CD4-positive, alpha-beta T cell treated with Interleukin-6 at 100 ng/mL for 8 hours (primary cell): ENCODE measurements at places on chromosomes 12 and 14.
A peak's percentile ranks its signal among the peaks of the same experiment; 100 is the strongest.

GRCh38 chr12:54389134-54389508 is 4.6 kb upstream of the ZNF385A start:
- DNase-seq: no peak

DNA sequence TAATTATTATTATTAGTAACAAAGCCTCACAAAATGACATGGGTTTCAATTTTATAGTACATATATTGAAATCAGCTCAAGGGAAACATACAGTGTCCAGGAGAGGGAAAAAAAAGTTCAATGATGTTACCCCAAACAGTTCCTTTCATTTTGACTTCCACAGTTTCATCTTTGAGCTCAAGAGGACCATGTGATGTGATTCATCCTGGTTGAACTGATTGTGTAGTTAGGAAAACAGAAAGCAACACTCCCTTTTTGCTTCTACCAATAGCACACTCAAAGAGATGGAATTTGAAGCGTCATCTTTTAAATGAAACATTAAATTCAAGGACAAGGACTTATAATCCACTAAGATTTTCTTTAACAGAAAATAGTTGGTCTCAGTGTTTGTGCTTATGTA is 461.0 kb downstream of the FOXG1 start:
- no peak for DNase-seq

- DNase-seq: no peak
Observed at GRCh38 chr14:66240105-66240504, 246.1 kb upstream of the CCDC196 start.

- DNase-seq: no peak
Observed at GRCh38 chr14:38238878-38239277, 17.0 kb downstream of the CLEC14A start.

GRCh38 chr12:121657305-121658008 is 12.0 kb downstream of the MORN3 start:
- DNase-seq: no peak

GRCh38 chr14:64645220-64645892 is 58.9 kb upstream of the PLEKHG3 start:
- DNase-seq: no peak

- no peak for DNase-seq
Observed at GRCh38 chr14:31461545-31461944, 4.2 kb upstream of the DTD2 start.

DNA sequence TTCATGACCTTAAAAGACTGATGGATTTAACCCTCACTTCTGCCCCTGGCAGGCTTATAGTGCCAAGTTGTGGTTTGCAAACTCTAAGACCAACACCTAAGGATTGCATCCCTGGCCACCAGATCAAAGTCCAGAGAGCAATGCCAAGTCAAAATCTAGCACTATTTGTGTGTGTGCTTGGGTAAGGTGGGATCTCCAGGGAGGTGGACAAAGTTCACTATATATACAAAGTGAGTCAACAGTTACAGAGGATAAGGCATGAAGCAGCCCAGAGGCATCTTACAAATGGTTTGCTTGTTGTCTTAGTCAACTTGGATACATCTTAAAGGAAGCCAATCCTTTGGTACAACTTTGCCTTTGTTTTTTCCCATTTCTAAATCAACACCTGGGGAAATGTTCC is 137.3 kb downstream of the MSRB3 start:
- DNase-seq: no peak

DNA sequence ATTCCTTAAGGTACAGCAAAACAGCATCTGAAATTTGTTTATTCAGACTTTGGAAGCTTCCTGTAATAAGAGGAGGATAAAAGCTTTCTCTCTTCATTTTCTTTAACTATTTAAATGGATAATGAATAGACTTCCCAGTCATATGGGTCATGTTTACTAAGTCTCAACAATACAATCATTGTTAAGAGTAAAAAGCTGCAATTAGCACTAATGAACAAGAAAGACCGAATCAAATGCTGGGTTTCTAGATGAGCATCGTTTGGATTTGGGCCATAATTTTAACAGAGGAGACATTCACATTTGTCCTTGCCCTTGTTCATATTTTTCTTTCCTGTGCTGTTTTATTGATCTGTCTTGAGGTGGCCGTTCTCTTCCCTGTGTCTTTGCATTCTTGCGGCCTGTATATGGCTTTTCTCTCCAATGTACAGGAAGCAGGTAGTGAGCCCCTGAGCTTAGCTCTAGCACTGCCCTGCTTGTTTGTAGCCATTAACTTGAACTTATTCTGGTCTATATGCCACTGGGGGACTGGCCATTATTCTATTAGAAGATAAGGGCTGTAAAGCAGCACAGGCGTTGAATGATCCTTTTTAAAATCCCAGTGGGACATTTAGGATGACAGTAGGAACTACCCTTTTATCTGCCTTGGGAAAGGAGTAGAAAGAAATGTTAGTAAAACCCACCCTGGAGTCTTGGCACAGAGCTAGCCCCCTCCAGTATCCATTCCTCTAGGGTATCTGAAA is 34.6 kb downstream of the ABHD12B start:
- DNase-seq: no peak

GRCh38 chr12:19277711-19278110 is 148.2 kb downstream of the PLEKHA5 start:
- DNase-seq: no peak

GRCh38 chr12:83408851-83409250 is 722.1 kb downstream of the TMTC2 start:
- no peak for DNase-seq

- DNase-seq: no peak
Observed at GRCh38 chr14:54814076-54814475, 88.5 kb downstream of the GCH1 start.

DNA sequence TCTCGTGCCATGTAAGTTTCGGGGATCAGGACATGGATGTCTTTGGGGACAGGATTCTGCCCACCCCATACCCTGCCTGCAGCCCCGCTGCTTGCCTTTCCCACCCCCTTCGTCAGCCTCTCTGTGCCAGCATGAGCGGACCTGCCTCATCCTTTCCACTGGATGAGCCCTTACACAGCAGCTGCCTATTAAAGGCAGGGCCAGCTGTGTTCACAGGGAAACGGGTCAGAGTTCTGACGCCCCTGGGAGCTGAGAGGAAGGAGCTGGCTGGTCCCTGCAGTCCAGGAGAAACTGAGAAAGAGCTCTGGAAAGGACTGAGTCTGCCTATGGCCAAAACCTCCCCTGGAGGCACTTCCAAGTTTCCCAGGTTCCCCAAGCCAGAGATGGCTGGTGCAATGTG is 83.5 kb upstream of the NCOR2 start:
- no peak for DNase-seq

DNA sequence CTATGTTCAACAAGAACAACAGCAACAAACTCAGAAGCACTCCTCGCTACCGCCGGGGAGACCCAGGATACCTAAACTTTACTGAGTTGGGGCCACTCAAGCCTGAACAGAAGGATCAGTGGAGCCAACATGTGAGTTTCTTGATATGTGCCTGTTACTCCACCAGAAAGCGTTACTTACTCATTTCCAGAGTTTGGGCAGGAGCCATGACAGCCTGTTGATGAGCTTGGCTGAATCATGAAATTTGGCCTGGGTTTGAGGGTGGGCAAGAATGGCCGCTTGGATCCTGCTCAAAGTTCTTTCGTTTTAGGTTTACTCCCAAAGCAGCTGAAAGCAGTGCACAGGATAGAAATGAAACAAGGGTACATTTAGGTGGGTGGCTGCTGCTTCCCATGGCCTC is 12.0 kb upstream of the GALNT6 start:
- DNase-seq: no peak

- DNase-seq: no peak
Observed at GRCh38 chr12:11580125-11580751, 69.2 kb upstream of the ETV6 start.

DNA sequence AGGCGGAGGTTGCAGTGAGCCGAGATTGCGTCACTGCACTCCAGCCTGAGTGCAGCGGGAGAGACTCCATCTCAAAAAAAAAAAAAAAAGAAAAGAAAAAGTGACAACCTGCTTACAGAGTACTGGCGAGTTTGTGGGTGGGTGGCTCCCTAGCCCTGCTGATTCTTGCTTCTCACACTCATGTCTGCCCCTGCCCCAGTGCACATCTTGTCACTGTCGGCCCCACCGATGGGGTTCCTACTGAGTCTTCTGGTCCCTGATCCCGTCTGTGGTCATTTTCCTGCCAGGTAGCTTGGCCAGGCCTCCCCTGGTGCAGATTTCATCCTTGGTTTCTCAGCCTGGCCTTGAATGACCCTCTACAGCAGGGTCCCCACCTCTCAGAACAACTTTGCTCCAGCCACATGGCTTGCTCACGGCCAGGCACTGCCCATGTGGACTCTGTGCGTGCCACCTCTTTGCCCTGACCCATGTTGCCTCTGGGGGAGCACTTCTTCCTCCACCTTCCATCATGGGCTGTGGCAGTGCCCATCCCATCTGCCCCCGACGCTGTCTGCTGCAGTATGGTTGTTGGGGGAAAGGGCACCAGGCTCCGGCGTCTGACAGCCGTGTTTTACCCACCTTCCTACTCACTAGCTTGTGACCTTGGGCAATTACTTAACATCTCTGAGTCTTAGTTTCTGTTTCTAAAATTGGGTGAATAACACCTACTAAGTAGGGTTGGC is 2.1 kb upstream of the PTPN6 start:
- DNase-seq: no peak

- no peak for DNase-seq
Observed at GRCh38 chr14:75757644-75758402, 96.8 kb downstream of the TTLL5 start.

DNA sequence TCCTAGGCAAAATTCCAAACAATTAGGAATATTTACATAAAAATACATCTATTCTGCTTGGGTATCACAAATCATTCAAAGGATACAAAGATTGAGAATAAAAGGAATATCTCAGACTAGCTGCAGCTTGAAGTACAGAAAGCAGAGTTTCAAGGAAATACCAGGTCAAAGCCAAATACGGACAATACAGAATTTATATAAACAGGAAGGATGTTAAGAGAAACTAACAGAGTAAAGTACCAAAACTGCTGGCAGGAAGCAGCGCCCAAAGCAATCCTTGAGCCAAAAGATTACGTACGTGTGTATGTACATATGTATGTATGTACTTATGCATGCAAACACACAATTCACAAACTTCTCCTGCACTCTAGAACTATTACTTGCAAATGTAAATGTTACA is 86.6 kb downstream of the PPP1R12A start:
- DNase-seq: peak; percentile 10

DNA sequence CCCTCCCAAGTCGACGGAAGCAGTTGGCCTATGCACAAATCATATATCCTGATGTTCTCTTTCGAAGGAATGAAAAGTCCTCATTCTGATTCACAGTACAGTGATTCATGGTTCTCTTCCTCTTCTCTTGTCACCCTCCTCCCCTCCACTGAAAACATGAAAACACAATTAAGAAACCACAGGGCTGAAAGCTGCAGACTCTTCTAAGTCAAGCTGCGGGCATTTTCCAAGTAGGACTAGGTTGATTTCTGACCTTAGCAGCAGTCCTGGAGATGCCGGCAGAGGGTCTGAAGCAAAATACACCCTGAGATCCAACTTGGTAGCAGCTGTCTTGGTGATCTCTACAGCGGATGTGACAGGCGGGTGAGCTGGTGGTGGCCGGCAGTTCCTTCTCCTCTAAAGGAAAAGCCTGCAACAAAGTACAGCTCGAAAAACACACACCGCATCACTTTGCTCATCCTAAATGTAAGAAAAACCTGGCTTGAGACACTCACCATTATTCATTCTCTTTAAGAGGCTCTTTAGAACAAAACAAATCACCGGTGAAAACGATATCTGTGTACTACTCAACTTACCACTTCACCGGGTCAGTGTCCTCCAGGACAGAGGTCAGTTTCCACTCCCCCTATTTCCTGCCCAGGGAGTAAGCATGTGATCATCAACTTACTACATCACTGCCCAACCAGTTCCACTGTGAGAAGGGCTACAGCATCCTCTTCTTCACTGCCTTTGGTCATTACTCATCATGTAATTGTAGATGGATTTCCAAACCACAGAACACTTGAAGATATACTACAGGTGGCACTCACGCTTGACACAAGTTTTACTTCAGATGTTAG is 6.0 kb downstream of the TMCC3 start:
- no peak for DNase-seq

GRCh38 chr12:5500331-5500659 is 68.4 kb downstream of the NTF3 start:
- no peak for DNase-seq

DNA sequence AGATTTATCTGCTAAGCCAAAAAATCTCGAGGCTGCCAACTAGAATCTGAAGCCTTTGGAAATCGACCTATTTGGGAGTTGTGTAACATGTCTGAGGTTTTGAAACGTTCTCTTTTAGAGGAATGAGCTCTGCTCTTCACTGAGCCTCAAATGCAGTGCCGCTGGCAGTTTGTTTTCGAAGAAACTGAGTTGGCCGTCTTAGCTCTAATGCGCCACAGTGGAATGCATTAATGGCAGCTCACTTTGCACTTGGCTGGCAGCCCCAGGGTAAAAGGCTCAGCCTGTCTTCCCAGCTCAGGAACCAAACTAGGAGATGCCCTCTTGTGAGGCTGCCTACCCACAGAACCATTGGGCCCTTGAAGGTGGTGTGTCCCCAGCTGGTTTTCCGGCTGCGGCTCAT is 53.8 kb downstream of the SFSWAP start:
- DNase-seq: no peak

DNA sequence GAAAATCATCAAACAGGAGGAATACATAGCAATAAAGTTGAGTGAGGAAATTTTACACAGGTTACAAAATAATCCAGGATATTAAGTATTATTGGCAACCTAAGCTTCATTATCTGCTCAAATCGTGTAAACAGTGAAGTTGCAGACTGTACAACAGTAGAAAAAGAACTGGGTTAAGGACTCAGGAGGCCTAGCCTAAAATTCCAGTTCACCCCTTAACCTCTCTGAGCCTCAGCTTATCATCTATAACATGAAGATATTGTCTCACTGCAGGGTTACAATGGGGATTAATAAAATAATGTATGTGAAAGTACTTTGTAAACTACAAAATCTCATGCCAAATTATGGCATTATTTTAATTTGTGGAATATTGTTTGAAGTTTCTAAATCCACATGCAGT is 26.0 kb downstream of the DDHD1 start:
- no peak for DNase-seq

DNA sequence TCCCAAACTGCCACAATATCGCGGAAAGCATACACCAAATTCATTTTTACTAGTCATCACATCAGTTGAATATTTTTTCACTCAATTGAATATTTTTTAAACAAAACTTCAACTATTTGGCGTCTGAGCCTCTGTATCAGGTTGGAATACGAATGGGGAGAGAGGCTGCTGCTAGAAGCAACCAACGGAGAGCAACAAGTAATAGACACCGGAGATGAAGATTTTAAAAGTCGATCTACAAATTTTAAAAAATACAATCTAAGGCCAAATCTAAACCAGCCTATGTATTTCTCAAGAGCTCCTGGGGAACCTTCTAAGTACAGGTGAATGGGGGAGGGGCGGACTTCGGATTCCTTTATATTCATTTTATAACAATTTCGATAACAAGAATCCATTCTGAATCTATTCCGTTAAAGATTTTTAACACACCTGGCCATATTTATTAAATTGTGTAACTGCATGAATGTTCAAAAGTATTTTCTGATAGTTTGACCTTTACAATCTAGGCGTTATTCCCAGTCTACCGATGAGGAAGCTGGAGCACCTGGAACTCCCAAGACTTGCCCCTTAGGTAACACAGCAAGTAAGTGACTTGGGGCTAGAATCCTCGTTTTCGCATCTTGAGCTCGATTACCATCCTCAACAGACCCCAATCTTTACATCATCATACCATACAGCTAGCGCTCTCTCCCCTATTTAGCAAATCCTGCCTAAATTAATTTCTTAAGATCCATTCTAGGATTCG is 1.2 kb downstream of the GNPNAT1 start:
- DNase-seq: no peak
